Activated CD8-positive, alpha-beta memory T cell treated with anti-CD3 and anti-CD28 coated beads, Interleukin-2, amount 50 U/mL, for 4 hours (primary cell): ENCODE measurements at places on chromosomes 4 and X.

DNA sequence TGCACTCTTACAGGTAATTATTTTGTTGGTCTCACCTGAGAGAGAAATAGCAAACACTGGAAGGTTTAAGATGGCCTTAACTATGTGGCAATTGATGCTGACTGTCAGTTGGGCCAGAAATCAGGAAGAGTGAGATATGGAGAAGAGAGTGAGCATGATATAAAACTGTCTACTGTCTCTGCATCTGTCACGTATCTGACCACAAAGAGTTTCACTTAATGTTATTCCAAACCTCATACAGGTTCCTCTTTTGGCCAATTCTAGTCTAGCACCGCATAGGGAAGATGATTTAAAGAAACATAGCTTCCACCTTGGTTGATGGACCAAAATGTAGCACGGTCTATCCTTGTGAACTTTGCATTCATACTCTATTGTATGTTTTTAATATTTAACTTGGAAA lies 381.0 kb upstream of the BOD1L1 start:
- no peak for DNase-seq

DNA sequence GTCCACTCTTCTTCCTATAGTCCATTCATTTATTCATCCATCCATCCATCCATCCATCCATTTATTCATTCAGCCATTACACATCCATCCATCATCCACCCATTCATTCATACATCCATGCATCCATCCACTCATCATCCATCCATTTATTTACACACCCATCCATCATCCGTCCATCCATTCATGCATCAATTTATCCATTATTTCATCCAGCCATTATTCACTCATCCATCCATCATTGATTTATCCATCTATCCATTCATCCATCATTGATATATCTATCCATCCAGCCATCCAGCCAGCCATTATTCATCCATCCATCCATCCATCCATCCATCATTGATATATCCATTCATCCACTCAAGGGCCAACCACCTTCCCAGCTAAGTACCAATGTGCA lies 12.7 kb downstream of the CPZ start:
- no peak for DNase-seq

- DNase-seq, result no peak
Observed at GRCh38 chrX:446245-446644, 59.5 kb upstream of the PPP2R3B start.

DNA sequence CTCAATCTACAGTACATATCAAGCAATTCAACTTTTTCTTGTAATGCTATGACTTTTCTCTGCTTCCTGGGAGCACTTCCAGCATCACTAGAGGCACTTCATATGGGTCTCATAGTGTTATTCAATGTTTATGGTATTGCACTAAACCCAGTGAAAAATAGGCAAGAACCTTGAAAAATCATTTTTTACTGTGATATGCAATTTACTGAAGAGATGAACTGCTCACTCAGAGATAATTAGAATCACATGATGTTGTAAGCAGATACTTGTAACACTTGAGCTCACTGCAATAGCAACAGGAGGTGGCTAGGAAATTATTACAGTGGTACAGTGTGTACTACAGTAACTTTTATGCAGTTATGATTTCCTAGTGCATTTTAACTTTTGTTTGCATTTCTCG lies 93.3 kb downstream of the RASGEF1B start:
- DNase-seq, result no peak

DNA sequence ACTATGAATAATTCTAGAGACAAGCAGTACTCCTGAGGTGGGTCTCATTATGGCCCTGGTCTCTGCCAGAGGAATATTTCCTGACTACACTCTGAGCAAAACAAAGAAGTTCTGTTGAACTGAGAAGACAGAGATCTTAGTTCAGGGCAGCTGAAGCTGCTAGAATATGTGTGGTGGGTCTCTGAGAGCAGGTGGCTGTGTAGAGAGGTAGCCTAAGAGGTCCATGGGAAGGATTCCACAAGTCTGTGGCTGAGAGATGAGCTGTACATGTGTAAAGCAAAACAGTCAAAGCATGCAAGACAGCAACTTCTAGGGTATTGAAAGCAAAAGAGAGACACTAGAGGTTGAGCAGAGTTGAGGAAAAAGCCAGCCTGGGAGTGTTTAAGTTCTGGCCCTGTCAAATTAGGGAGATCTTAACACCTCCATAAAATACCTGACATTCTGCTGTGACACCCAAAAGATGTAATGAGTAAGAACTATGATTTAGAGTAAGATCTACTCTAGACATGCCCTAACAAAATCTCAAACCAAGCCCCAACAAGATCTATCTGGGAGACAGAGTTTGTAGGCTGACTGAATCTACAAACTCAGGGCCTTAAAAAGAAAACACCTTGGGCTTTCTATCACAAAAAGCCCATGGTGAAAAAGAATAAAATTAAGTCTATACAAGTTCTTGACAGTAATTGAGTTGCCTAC lies 274.4 kb downstream of the BANK1 start:
- no peak for DNase-seq

DNA sequence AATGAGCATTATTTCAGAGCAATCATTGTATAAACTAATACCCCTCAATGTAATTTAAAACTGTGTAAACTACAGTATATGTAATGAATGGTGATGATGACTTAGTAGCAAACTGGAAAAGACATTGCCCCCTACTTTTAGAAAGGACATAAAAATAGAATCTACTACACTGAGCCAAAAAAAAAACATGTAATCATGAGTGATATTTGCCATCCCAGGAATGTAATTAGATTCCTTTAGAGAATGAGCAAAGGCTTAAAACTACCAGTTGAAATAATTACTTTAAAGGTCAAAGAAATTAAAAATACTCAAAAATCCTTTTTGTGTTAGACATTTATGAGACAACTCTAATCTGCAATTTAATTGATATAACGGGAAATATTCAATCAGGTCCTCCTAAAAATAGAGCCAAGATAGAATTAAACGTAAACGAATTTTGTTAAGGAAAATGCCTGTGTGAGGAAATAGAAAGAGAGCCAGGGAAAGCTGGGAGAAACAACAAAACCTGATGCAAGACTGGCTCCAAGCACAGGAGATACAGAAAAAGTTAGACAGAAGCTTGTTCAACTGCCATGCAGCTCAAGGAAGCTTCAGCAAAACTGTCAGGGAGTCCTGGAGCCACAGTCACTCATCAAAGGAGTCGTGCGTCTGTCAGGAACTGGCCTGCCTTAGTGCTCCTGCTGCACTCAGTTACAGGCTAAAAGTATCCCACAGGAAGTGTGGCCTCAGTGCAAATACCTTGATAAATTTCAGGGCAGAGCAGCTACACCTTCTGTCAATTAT lies 655.7 kb upstream of the INTU start:
- no peak for DNase-seq

DNA sequence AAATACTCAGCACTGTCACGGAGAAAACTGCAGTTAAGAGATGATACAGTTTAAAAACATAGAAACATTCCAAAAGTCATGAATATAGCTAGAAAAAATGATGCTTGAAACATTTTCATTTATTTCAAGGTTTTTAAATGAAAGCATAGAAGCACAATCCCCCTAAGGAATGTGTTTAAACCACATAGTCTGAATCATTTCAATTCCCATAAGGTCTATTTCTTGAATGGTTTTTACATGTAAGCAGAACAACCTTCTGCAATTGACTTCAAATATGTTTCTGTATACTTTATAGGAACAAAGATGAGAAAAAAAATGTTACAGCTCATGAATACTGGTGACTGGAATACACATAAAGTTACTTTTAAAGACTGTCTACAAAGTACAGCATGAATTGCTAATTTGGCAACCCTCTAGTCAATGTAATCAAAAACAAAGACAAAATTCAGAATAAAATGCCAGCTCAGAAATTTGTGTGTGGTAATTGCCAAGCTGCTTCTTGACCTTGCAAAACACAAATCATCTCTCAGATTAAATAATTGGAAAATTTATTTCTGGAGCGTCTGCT lies 886.4 kb upstream of the ADGRL3 start:
- no peak for DNase-seq

DNA sequence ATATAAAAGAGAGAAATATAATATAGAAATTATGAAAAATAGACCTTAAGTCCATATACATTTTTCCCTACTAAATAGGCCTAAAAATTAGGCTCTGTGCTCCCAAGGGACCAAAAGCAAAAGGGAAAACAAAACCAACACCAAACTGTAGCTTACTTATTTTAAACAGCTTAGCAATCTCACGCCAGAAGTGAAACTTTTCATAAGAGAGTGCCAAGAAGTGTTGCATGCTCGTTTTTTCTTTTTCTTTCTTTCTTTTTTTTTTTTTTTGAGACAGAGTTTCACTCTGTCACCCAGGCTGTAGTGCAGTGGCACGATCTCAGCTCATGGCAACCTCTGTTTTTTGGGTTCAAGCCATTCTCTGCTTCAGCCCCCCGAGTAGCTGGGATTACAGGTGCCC lies 250.4 kb downstream of the TMA16 start:
- no peak for DNase-seq

DNA sequence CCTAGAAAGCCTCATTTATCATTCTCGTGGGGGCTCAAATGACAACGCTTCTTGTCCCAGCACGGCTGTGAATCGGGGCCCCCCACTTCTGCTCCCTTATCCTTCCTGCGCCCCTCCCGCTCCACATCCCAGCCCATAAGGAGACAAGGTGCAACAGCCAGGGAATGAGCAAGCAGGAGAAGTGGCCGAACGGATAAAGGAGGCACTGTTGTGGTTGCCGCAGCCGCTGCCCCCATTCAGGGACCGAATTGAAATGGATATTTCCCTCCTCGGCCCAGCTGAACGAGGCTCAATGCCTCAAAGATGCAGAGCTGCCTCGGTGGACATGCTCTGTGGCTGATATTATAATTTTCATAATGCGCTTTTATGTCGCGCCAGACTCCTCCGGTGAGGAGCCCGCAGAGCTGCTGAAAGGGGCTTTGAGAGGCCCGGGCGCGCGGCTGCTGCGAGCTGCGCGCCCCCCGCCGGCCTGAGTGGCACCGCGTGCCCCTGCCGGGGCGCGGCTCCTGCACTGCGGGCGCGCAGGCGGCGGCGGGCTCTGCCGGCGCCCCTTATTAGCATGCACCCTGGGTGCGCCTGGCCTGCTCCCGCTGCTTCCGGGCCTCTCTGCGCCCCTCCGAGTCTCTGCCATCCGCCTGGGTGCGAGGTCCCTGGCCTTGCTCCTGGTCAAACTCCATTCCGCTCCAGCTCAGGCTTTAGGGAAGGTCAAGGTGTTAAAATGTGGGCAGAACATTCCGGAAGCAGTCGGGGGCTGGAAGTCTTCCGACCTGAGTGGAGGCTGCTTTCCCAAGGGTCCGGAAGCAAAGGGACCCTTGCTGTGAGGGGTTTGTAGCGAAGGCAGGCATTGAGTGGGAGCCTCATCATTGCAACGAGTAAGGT lies 68.2 kb upstream of the TMEM33 start:
- DNase-seq, result no peak

GRCh38 chr4:119172223-119172622 lies 36.6 kb downstream of the MYOZ2 start:
- no peak for DNase-seq

- DNase-seq, result no peak
Observed at GRCh38 chrX:80984118-80984517, 174.4 kb upstream of the BRWD3 start.

DNA sequence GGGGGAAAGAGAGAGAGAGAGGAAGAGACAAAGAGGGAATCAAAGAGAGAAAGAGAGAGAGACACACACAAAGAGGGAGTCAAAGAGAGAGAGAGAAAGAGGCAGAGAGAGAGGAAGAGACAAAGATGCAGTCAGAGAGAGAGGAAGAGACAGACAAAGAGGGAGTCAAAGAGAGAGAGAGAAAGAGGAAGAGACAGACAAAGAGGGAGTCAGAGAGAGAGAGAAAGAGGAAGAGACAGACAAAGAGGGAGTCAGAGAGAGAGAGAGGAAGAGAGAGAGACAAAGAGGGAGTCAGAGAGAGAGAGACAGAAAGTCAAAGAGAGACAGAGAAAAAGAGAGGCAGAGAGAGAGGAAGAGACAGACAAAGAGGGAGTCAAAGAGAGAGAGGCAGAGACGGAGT lies 45.5 kb downstream of the MAGEA9 start:
- DNase-seq, result no peak

DNA sequence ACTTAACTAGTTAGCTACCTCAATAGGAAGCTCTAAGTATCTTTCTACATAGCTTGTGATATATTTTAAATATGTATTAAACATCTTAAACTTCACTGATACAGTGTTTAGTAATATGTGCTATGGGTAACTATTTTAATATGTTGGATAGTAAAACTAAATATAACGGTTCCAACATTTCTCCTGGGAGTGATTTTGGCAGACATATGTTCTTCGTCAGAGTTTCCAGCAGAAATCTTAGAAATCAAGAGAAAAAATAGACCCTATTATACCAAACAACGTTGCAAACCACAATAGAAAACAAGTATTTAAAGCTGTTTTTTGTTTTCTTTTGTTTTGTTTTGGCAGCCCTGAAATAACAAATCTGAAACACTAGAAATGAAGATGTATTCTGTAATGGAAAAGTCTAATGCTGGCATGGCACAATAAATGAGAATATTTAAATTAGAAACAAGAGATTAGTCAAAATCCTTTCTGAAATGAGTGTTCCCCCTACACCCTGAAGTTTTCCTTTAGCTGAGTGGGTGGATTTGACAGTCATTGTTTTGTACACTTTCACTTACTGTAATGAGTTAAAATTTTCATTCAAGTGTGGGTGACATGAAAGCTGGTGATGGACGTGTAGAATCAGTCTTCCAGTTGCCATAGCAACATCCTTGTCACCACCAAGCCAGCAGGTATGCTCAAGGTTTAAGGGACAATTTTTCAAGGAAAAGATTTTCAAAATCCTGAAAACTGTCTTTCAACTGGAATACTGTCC lies 233.5 kb downstream of the SCFD2 start:
- DNase-seq, result no peak

GRCh38 chr4:87949961-87950360 lies 25.6 kb upstream of the SPP1 start:
- no peak for DNase-seq

DNA sequence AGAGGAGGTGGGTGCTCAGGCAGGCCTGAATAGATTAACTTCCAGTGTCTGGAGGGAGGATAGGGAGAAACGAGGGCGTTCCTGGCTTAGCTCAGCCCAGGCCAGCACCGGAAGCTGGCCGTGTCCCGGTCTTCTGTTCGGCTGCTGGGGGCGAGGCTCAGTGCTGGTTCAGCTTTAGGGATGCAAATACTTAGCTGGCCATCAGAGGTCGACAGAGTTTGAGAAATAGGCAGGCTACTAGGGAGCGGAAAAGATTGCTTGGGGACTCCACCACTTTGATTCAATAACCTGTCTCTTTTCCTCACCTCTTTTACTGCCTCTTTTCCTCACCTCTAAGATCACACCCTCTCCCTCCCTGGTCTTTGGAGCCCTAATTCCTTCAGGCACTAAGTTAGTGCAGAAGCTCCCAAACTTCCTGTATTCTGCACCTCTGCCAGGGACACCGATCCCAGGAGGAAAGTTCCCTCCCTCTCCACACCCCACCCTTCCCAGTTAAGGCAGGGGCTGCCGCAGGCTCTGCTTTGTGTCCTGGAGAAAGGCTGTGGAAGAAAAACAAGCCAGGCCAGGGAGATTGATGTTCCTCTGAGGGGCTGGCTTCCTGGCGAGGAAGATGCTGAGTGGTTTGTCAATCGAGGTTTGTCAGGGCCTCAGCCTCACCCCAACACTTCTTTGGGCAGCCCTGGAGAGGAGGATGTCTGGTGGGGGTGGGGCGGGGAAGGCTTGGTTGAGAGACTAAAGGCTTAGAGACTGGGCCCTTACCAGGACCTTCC lies 6.0 kb upstream of the EFNB1 start:
- no peak for DNase-seq
